ENCODE measurements at places on chromosomes 3 and 15.

GRCh38 chr15:56207092-56207491, 36.6 kb downstream of the RFX7 start:
- no peak for DNase-seq

DNA sequence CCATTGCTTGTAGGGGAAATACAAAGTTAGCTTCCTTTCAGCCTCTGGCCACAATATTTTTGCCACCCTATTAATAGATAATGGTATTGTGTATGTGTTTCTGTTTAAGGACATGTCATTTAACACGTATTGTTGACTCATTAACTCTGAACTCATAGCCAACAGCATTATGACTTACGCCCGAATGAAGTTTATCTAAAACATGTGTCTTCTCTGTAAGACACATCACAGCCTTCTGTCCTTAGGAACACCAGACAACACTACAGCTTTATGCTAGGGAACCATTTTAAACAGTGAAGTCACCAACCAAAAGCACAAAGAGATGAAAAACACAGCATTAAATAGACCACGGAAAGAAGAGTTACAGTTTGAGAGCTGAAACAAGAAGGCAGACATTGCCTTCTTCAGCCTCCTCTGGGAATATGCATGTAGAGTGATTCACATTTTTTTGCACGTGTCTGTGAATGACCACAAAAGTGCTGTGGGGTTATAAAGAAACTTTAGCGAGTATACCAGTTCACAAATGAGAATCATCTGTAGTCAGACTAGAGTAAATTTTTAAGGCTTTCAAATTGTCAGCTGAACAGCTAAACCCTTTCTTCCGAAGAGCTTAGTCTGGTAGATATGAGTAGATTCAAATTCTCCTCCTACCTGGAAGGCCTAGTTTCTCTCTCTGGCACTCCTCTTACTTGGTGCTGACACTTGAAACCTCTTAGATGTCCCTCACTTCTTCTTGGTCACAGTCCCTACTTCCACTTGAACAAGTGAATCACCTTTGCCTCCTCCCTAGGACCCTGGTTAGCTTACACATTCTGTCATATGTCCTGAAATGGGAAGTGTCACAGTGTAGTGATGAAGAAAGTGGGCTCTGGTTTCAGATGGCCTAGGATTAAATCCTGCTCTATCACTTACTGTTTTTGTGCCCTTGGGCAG, 32.2 kb downstream of the MCTP2 start:
- DNase-seq: no peak

DNA sequence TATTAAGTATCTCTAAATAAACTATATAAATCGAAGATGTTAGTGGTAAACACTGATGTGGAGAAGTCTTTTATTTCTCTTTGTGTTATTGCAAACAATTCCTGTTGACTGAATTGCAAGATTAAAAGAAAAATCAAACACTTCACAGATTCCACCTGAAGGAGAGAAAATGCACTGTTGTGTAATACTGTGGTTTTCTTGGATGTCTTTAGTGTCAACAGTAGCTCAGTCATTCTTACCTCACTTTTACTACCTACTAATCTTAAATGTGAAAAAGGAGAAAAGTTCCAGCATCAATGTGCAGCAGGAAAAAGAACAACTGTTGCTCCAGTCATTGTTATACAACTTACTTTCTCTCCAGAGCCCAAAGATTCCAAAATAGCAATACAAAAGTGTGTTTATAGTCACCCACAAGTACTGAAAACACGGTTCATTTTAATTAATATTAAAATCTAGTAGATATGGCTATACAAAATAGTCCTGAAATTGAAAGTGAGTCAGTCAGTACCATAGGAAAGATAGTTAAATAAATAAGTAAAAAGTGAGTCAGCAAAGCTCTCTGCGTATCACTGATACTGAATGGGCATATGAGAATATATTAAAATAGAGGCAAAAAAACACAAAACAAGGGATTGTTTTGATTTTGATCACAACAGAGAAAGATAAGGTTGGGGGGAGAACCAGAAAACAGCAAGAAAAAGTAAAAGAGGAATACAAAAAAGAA, 90.5 kb upstream of the CSPG5 start:
- DNase-seq: peak; percentile 16

- no peak for DNase-seq
Observed at GRCh38 chr3:15623535-15624440, 22.2 kb downstream of the BTD start.

DNA sequence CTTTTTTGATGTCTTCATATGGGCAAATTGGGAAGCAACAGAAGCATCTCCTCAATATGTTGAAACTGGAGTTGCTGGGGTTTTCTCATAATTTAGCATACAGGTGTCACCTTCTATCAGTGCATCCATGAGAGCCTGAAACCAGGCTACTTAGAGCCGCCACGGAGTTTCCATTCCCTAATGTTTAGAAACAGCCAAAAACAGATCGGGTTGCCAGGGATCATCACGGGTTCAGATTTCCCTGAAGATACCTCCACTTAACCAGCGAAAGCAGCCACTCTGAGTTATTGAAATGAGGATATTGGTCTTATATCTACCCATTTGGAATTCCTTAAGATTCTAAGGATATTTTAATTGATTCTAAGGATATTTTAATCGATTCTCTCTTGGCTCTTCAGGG, 14.5 kb downstream of the TERB2 start:
- DNase-seq: no peak

DNA sequence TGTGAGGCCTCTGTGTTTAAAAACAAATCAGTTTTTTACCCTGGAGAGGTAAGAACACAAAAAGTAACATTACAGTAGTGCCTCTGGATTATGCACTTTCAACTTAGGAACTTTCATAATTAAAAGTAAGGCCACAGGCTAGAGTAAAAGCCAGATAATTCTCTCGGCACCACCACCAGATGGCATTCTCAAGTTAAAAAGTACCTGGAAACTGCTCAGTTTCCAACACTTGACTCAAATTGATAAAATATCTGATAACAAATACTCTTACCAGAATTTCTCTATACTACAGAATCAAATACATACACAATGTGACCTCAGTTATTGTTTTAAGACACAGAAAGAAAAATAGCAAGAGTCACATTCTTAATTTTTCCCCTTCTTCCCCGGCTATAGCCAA, 19.9 kb downstream of the SPICE1 start:
- no peak for DNase-seq

- DNase-seq: no peak
Observed at GRCh38 chr3:28301688-28302087, 46.8 kb upstream of the ZCWPW2 start.

DNA sequence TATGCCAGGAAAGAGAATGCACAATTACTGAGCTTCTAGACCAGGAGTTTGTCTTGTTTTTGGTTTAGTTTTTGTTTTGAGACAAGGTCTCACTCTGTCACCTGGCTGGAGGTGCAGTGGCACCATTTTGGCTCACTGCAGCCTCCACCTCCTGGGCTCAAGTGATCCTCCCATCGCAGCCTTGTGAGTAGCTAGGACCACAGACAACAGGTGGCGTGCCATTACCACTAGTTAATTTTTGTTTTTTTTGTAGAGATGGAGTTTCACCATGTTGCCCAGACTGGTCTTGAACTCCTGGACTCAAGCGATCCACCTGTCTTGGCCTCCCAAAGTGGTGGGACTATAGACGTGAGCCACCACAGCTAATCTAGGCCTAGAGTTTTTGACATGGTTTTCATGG, 104.4 kb upstream of the CCDC54 start:
- no peak for DNase-seq

DNA sequence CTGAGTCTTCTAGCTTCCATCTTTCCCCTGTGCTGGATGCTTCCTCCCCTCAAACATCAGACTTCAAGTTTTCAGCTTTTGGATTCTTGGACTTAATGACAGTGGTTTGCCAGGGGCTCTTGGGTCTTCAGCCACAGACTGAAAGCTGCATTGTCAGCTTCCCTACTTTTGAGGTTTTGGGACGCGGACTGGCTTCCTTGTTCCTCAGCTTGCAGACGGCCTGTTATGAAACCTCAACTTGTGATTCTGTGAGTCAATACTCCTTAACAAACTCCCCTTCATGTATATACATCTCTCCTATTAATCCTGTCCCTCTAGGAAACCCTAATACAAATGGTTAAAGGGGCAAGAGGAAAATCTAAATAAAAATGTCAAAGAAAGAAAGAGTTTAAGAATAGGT, 100.1 kb downstream of the ABI3BP start:
- no peak for DNase-seq

DNA sequence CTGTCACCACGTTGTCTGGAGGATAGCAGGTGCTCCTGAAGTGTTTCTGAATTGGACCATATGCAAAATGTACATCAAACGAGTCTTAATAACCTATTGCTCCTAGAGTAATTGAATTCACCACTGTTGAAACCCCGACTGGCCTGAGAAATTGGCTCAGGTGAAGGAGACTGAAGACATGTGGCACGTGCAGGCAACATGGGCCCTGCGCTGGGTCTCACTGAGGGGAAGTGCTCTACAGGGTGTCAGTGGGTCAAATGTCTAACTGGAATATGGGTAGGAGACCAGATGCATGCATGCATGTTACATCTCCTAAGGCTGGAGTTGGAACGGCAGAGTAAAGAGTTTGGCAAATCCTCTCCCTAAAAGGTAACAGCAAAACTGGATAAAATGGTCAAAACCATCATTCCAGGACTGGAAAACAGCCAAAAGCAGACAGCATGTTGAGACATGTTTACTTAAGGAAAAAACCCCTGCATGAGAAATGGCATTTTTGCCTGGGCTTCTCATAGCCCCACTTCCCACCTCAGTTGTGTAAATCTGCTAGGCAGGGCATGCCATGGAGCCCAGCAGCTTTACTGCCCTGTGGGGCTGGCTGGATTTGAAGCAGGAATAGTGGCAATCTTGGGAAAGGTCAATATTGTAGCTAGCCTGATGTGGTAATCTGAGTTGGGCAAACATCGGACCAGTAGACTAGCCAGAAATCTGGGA, 131.3 kb downstream of the TJP1 start:
- no peak for DNase-seq

- DNase-seq: peak; percentile 84
Observed at GRCh38 chr15:51132384-51133139, 37.9 kb upstream of the TNFAIP8L3 start.

DNA sequence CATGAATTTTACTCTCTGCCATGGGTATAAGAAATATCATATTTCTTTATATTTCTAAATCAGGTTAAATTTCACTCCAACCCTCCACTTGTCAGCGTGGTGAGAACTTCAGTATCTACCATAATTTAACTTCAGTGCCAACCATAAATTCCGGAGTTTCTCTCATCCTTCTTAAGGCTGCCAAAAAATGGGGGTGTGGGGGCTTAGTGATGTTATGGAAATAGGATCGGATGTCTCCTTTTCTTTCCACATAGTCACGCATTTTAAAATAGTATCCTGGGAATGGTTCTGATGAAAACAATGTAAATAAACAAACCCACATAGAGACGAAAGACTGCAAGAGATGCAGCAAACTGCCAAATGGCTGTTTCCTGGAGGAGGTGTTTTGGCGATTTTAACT, 12.9 kb upstream of the FAM3D start:
- DNase-seq: no peak

DNA sequence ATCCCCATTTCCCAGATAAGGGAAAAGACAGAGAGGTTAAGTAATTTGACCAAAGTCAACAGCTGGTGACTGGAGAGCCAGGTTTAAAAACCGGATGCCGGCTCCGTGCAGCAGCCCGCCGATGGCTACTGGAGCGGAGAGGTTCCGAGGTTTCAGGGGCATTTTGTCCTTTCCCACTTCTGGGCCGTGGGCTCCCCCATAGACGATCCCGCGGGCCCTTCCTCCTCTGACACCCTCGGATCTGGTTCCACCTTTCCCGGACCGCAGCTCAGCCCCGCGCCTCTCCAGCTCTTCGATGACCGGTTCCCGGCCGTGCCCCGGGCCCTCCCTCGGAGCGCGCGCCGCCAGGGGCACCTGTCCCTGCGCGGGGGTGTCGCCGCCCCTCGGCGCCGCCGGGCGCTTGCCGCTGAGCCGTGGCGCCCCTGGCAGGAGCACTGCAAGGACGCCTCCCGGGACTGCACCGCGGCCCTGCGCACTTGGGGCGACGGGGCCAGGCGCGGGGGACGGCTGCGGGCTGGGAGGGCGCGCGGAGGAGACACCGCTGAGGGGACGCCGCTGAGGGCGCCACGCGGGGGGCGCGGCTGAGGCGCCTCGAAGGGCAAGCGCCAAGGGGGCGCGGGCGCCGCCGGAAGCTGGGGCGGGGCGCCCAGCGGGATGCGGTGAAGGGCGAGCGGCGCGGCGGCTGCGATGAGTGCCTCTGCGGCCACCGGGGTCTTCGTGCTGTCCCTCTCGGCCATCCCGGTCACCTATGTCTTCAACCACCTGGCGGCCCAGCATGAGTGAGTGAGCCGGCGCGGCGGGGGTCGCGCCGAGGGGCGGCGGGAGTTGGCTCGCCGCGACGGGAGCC, at the start of gene TM6SF1:
TSS of gene TM6SF1 (plus strand) at position 652 of the 847 bp plus-strand sequence. CDS start at position 688, 36 bp downstream.
- no peak for DNase-seq

- DNase-seq: no peak
Observed at GRCh38 chr3:11591002-11591355, 52.7 kb downstream of the VGLL4 start.

GRCh38 chr3:43400781-43401730, 114.7 kb downstream of the SNRK start:
- no peak for DNase-seq

- DNase-seq: no peak
Observed at GRCh38 chr3:83953417-83954089, 1005.2 kb upstream of the CADM2 start.

DNA sequence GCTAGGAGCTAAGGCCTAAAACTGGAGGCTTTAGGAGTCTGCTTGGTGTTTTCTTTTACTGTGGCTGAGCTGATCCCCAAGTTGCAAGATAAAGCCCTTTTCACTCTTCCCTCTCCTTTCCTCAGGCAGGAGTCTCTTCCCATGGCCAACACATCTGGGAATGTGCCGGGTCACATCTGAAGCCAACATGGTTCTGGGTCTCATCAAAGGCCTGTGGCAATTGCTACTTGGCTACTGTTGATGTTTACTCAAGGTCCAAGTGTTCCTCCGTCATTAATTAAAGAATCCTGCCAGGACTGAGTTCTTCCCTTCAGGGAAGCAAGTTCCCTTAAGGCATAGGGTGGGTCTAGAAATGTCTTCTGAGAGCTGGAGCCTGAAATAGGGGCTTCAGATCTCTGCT, 230.2 kb downstream of the GBE1 start:
- no peak for DNase-seq

- DNase-seq: peak; percentile 44
Observed at GRCh38 chr15:85800478-85801123, 5.9 kb upstream of the KLHL25 start.

- no peak for DNase-seq
Observed at GRCh38 chr3:177887475-177887874, 648.8 kb upstream of the KCNMB2 start.

- DNase-seq: no peak
Observed at GRCh38 chr3:51559961-51560360, 21.4 kb downstream of the RAD54L2 start.

DNA sequence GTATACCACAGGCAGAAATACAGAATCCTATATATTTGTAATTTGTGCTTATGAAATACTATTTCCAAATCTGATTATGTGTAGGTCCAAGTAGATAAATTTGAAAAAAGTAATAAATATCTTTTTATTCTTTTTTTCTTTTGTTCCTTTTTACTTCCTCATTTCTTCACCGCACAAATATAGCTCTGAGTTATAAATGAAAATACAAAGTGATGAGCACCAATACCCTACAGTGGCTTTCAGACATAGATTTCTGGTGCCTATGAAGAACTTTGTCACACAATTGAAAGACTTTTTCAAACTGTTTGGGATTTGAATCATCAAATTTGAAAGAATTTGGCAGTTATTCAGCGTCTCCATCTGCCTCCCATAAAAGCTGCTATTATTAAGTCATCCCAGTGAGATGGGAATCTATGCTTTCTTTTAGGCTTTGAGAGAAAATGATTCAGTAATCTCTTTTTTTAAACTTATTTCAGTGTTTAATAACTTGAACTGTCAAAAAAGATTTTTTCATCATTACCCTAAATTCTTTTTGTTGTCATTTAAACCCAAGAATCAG, 363.6 kb upstream of the GOLIM4 start:
- no peak for DNase-seq

- DNase-seq: no peak
Observed at GRCh38 chr15:101185770-101186169, 66.1 kb downstream of the CHSY1 start.
